Fibroblast of skin of back (primary cell): ENCODE measurements at places on chromosomes 11 and 22.

- peak; percentile 79 for DNase-seq
Measured at GRCh38 chr11:44725016-44725685, 1.6 kb upstream of the TSPAN18 start.

DNA sequence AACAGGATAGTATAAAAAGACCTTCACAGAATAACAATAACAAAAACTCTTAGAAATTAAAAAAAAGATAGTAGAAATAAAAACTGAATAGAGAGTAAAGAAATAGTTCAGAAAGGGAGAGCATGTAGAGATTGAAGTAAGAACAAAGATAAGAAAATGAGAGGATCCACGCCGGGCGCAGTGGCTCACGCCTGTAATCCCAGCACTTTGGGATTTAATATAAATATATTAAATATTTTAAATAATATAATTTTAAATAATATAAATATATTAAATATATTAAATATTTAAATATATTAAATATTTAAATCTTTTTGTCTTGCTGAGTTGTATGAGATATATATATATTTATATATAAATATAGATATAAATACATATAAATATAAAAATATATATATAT, 11.0 kb downstream of the APOA4 start:
- no peak for DNase-seq

DNA sequence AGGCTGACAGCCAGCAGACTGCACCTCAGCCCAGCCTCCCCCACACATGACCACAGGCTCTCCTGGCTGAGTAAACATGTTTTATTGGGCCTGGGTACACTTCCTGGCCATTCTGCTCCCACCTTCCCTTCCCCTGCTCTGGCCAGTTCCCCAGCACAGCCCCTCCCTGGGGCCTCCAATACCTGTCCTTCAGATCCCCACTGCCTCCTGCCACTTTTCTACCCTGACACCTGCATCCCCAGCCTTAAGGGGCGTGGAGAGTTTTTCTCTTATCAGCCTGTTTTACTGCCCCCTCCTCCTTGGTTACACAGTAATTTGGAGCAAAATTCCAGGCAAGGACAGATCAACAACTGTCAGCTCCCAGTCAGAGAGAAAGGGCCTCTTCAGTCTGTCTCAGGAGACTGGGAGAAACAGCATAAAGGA, at the start of gene ISX:
Gene ISX, plus strand, starts transcription at position 363 of the 423 bp plus-strand sequence. CDS start 930 bp downstream, outside the sequence.
- DNase-seq = no peak

DNA sequence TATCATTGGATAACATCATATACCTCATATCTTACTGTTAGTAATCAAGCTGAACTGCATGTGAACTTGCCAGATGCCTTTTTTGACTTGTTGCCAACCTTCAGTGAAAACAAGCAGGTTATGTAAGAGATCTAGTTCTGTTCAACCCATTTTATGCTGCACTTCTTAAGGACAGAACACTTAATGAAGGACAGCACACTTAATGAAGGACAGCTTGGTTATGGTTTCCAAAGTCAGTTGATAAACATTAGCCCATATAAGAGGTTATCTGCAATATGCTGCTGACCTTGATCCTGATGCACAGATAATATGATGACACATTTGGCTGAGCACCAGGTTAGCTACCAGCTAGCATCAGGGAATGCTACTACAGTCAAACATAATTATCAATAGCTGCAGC, 358.7 kb upstream of the PDGFD start:
- DNase-seq = no peak

DNA sequence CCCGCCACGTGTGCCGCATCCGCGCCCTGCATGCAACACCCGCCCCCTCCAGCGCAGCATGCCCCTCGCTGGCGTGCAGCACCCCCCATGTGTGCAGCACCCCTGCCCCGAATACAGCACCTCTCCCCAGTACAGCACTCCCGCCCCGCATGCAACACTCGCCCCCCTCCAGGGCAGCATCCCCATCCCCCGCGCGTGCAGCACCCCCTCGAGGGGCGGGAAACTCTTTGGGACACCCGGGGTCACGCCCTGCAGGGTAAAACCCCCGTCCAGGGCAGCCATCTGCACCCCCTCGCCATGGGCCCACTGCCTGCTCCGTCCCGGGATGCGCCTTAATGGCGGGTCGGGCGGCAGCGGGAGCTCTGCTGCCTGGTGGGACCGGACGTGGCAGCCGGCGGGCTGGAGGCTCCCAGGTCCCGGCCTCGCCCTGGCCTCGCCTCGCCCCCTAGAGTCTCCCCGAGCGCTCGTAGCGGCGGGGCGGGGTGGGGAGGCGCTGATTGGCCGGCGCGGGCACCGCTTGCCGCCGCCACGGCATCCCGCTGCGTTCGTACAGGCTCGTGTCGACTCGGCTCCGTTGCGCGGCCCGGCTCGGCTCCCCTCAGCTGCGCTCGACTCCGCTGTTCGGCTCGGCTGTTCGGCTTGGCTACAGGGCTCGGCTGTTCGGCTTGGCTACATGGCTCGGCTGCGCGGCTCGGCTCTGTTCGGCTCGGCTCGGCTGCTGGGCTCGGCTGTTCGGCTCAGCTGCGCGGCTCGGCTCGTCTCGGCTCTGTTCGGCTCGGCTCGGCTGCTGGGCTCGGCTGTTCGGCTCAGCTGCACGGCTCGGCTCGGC, 417 bp upstream of the BRSK2 start:
- peak; percentile 92 for DNase-seq

DNA sequence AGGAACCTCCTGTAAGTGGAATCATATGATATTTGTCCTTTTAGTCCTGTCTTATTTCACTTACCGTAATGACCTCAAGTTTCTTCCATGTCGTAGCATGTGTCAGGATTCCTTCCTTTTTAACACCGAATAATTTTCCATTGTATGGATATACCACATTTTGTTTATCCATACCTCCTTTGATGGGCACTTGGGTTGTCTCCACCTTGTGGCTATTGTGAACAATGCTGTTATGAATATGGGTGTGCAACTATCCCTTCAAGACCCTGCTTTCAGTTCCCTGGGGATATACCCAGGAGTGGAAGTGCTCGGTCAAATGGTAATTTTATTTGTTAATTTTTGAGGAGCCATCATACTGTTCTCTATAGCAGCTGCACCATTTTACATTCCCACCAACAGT, 244.9 kb upstream of the BLID start:
- no peak for DNase-seq

DNA sequence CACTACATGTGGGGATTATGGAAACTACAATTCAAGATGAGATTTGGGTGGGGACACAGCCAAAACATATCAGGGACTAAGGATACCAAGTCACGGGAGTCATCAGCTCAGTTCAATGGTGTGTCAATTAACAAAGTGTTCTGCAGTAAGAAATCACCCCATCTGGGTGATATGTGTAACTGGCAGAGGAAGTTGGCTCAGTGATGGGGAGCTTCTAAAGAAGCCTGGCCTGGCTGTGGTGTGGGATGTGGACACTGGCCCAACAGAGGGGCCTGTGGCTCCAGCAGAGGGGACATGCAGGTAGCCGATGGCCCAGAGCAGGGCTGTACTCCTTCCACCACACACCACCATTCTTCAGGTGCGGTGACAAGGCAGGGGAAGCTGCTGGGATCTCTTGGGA, 31.6 kb downstream of the RPS6KA4 start:
- no peak for DNase-seq

DNA sequence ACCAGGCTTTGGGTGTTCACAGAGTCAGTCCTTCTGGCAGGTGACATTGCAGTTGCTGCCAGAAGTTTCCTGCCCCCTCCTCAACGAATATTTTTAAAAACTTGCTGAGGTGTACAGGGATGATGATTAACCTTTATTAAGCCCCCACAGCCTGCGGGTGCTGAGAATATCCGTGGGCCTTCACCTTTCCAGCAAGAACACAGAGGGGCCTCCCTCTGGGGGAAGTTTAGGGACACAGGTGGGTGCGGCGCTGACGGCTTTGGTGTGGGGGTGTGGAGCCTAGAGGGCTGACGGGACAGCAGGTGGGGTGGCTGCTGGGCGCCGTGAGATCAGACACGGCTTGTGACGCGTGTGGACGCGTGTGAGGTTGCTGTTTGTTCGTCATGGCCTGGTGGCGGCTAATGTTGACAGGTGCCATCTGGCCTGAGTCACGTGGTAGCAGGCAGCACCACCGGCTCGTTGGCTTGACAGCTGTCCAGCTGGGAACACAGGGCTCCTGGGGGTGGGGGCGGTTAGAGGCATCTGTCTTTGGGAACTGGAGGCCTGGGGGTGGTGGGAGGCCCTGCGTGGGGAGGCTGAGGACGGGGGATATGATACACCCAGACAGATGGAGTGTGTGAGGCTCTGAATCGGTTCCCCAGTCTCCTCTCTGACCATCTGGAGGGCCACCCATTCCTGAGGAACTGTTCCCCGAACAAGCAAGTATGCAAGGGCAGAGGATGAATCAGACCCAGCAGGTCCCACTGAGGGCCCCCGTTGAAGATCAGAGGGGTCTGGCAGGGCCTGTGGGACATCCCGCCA, 12.5 kb upstream of the LRRC10B start:
- no peak for DNase-seq

DNA sequence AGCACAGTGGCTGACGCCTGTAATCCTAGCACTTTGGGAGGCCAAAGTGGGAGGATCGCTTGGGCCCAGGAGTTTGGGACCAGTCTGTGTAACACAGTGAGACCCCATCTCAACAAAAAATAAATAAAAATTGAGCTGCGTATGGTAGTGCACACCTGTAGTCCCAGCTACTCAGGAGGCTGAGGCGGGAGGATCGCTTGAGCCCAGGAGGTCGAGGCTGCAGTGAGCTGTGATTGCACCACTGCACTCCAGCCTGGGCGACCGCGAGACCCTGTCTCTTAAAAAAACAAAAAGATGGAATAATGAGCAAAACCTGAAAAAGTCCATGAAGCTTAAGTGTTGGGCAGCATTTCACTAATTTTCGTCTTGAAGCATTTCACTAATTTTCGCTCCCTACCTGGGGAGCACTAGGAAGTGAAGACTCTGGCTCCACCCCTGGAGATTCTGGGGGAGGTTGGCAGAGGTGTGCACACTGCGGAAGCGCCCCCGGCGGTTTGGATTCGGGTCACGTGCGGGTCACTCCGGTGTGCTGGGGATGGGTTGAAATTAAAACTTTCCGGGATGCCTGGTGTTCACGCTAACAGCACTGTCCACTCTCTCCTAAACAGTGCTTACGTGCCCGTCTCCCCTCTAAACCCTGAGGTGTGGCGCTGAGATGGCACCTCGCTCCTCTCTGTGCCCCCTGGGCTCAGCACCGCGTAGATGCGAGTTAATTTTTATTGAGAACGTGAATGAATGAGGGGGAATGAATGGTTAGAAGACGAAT, 906 bp upstream of the NAA40 start:
- no peak for DNase-seq

DNA sequence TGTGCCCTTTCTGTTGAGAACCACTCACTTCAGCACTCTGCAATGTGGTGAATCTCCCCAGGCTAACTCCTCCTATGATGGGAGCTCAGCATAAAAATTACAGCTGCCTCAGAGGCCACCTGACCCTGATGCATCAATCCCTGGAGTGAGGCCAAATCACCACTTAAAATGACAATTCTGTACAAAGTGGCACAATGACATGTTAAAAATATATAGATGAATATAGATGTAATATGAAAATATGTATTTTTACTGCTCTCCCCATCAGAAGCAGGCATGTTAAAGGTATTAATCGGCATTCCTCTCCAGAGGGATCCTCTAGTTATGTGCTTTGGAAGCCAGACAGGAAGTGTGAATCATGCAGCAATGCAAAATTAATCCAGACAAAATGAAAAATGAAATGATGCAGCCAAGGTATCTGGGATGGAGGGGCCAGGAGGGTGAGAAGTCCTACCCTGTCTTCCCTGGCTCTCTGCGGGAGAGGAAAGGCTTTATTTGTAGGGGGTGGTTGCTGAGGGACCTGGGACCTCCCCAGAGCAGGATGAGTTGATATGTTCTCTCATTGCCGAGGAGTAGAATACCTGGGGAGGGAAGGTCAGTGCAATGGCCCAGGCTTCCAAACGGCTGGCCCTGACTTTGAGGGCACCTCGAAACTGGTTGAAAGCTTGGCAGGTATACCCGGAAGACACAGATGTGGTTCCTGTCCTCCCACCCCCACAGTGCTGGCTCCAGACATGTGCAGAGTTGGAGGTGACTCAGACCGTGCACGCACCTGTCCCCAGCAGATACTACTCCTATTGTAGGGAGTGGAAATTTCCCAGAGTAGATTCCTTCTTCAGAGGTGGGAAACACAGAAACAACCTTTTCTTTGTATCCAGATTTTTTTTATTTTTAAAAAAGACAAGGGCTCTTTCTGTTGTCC, 347.9 kb upstream of the NCAM1 start:
- DNase-seq = peak; percentile 88
